ENCODE measurements at places on chromosomes 4 and X. TPM values are rescaled to one million over a fixed set of nuclear protein-coding genes. Genes with fewer than 3 reads are reported as not detected.

DNA sequence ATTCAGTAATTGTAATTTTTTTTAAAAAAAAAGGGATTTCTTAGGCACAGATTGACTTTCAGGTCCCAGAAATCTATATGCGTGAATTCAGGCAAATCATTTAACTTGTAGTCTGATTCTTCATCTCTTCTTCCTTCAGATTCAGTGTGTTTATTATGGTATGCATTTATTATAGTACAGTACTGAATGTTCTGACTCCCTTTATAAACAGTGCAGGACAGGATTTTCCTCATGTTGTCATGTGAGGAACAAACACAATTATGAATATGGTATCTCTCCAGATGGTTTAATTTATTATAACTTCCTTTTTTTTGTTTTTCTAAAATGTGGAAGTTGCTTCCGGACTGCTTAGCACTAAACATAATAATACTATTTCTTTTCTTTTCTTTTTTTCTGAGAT lies 54.2 kb downstream of the RPS3A start:
- no peaks in the 10 kb centered on the region for H3K4me1 ChIP-seq
- no peaks in the 10 kb centered on the region for H3K36me3 ChIP-seq
- H3K27ac ChIP-seq = no peak overlapping the region
- no peak overlapping the region for H3K4me3 ChIP-seq

GRCh38 chr4:58587856-58588255 lies 1477.7 kb upstream of the IGFBP7 start:
- no peak overlapping the region for H3K27ac ChIP-seq
- H3K36me3 ChIP-seq = no peaks in the 10 kb centered on the region
- H3K4me3 ChIP-seq = no peak overlapping the region
- no peaks in the 10 kb centered on the region for H3K27me3 ChIP-seq
- no peak for DNase-seq

DNA sequence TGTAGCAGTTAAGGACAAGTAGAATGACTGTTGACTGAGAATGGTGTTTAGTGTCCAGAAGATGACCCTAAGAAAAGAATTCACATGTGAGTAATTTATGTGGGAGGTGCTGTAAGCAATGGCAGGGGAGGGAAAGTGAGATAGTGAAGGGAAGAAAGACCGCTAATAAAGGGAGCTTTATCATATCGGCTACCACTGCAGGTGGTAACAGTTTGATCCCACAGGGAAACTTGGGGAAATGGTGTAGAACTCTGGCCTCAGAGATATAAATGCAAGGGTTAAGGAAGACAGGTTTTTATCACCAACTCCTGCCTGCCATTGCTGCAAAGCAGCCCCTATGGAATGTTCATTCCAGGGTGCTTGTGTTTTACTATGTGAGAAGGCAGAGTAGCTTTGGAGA lies 489.6 kb downstream of the STPG2 start:
- DNase-seq = no peak
- no peaks in the 10 kb centered on the region for H3K27me3 ChIP-seq
- H3K4me3 ChIP-seq = no peak overlapping the region
- H3K36me3 ChIP-seq = no peaks in the 10 kb centered on the region
- no peaks in the 10 kb centered on the region for H3K4me1 ChIP-seq

DNA sequence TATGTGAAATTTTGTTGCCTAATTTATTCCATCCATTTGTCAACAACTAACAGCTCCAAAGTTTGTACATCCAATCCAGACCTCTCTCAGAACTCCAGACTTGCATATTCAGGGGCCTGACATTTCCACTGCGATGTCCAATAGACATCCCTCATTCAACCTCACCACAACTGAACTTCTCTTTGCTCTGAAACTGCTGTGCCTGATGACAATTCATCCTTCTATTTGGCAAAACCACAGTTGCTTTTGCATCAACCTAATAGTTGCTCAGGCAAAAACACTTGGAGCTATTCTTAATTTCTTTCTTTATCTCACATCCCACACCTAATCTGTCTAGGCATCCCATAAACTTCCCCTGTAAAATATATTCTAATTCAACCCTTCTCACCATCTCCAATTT lies 56.5 kb downstream of the ANTXR2 start:
- no peak overlapping the region for H3K4me3 ChIP-seq
- no peak overlapping the region for H3K27ac ChIP-seq
- DNase-seq = no peak
- peaks cover 28% of the 10 kb centered on the region for H3K36me3 ChIP-seq

DNA sequence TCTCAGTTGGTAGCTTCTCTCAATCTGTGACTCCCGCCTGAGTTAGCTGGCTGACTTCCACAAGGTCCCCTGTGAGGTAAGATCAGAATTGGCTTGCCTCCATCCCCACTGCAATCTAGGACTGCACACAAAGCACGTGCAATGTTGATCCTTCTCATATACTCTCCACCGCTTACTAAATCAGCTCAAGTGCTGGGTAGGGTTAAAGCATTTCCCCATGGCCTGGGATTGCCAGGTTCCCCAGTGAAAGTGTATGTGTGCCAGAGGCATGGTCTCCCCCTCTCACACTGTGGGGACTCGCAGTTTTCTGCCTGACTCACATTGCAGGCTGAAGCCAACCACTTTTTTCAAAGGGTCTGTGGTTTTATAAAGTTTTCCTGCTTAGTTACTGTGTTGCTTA lies 886.9 kb downstream of the FAM133A start:
- H3K27me3 ChIP-seq = no peaks in the 10 kb centered on the region
- H3K4me1 ChIP-seq = no peaks in the 10 kb centered on the region
- no peaks in the 10 kb centered on the region for H3K36me3 ChIP-seq
- H3K4me3 ChIP-seq = no peak overlapping the region
- H3K27ac ChIP-seq = no peak overlapping the region
- no peak for DNase-seq

The NIPAL1 gene
- total RNA-seq = 0.73 TPM

The STK32B gene
- total RNA-seq = not detected

- H3K27me3 ChIP-seq = no peaks in the 10 kb centered on the region
- no peak overlapping the region for H3K4me3 ChIP-seq
- no peaks in the 10 kb centered on the region for H3K36me3 ChIP-seq
- no peaks in the 10 kb centered on the region for H3K4me1 ChIP-seq
- no peak overlapping the region for H3K27ac ChIP-seq
Measured at GRCh38 chrX:143455046-143455445, 62.2 kb downstream of the SPANXN3 start.

DNA sequence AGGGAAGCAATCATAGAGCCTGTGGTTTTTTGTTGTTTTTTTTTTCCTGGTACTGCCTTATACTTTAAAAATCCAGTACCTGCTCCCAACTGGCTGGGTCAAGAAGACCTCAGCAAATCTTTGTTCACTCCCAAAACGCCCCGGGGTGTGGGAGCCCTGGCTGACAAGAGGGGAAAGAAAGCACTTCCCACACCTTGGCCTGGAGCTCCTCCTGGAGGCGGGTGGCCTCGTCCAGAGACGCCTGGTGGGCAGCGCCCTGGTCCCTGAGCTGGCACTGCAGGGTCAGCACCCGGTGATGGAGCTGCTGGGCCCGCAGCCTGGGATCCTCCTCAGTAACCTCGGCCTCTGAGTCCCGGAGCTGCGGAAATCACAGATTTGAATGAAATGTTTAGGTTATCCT lies 38.2 kb downstream of the C4orf50 start:
- H3K36me3 ChIP-seq = no peaks in the 10 kb centered on the region
- H3K27me3 ChIP-seq = peaks cover 2% of the 10 kb centered on the region
- H3K27ac ChIP-seq = no peak overlapping the region
- no peaks in the 10 kb centered on the region for H3K4me1 ChIP-seq
- DNase-seq = no peak

The OPHN1 gene
- total RNA-seq = 0.51 TPM

The CYSLTR1 gene
- 20.5 TPM for total RNA-seq

GRCh38 chr4:137599734-137600133 lies 67.4 kb upstream of the PCDH18 start:
- no peak overlapping the region for H3K27ac ChIP-seq
- no peaks in the 10 kb centered on the region for H3K4me1 ChIP-seq
- no peaks in the 10 kb centered on the region for H3K36me3 ChIP-seq
- H3K4me3 ChIP-seq = no peak overlapping the region

The COX7B2 gene
- not detected for total RNA-seq

The PDZD4 gene
- 0.07 TPM for total RNA-seq

GRCh38 chrX:69176053-69176452 lies 10.8 kb upstream of the PJA1 start:
- no peaks in the 10 kb centered on the region for H3K36me3 ChIP-seq
- no peaks in the 10 kb centered on the region for H3K4me1 ChIP-seq
- peaks cover 11% of the 10 kb centered on the region for H3K27me3 ChIP-seq

DNA sequence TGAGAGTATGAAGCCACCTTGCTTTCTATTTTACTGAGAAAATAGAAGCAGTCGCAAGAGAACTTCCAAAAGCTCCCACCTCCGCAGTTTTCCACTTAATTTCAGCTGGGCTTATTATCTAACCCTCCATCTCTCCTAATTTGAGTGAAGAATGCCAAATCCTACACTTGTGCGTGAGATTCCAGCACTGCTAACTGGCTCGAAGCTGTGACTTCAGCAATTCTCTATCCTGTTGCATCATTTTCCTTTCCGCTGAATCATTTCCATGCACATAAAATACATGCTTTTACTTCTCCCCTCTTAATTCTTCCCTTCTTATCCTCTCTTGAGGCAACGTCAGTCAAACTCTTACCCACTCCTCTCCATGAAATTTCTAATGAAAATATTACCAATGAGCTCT lies 189.5 kb downstream of the GASK1B start:
- DNase-seq = no peak
- no peaks in the 10 kb centered on the region for H3K27me3 ChIP-seq
- H3K36me3 ChIP-seq = no peaks in the 10 kb centered on the region
- no peak overlapping the region for H3K27ac ChIP-seq

GRCh38 chr4:152398060-152398459 lies 137.8 kb downstream of the FBXW7 start:
- H3K36me3 ChIP-seq = peaks cover 44% of the 10 kb centered on the region
- H3K4me1 ChIP-seq = peaks cover 33% of the 10 kb centered on the region

DNA sequence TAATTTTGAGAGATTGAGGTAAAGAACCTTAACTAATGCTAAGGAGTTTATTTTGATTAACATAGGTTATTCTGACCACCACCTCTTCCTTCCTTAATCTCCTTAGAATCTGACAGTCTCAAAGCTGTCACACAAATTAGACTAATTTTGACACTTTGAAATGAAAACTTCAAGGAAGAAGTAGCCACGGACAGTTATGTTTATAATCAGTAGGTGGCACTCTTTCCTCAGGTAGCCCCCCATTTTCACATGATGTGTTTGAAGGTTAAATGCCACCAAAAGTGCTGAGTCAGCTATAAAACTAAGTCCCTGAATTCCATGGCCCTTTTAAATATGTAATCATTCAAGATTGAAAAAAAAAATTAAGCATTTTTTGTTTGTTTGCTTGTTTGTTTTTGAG lies 22.4 kb downstream of the TMEM33 start:
- no peak overlapping the region for H3K27ac ChIP-seq
- no peaks in the 10 kb centered on the region for H3K27me3 ChIP-seq
- H3K36me3 ChIP-seq = peaks cover 28% of the 10 kb centered on the region
- no peak overlapping the region for H3K4me3 ChIP-seq
- DNase-seq = no peak

DNA sequence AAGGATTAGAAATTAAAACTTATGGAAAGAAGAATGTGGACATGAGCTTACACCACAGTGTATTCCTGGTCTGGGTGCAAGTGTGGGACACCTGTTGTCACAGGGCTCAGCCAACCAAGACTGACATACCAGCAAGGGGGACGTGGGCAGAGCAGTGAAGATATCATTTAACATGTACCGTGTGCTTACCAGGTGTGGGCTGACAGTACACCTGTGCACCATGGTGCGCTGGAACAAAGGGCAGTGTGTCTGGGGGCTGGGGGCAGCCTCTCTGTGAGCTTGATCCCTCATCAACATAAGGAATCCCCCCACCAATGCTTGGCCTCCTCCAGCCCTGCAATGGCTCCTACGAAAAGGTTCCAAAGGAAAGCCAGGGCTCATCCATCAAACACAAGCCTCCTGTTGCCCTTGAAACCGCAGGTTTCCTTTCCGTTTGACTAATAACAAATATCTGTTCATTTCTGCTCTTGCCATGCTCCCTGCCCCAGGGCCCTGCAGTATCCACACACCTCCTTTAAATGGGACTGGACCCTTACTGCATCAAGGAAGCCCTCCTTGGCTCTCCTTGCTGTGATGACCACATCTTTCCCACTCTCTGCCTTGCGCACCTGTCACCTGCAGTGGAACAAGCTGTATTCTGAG lies 16.7 kb downstream of the EVC2 start:
- H3K4me3 ChIP-seq = no peak overlapping the region
- H3K4me1 ChIP-seq = no peaks in the 10 kb centered on the region
- H3K27ac ChIP-seq = no peak overlapping the region
- H3K27me3 ChIP-seq = no peaks in the 10 kb centered on the region
- H3K36me3 ChIP-seq = no peaks in the 10 kb centered on the region

DNA sequence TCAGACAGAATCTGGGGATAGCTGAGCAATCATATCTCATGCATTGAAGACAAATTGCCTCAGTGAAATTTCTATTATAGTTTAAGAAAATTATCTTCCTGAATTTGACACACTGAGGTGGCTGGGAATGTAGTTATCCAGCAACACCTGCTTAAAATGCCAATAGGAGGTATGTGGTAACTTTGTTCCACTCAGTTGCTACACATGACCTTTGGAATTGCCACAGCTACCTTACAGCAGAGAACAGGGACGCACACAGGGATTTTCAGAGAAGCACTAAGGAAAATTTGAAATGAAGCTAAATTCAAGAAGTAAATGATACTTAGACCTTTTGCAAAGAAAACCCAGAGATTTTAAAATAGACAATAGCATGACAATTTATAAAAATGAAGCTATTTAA lies 264.6 kb downstream of the IL1RAPL1 start:
- H3K36me3 ChIP-seq = no peaks in the 10 kb centered on the region
- no peak overlapping the region for H3K27ac ChIP-seq
- DNase-seq = no peak

The MAOB gene
- total RNA-seq = not detected

The PLAC1 gene
- not detected for total RNA-seq

GRCh38 chrX:20515841-20516461 lies 249.2 kb upstream of the RPS6KA3 start:
- no peak overlapping the region for H3K4me3 ChIP-seq
- H3K27ac ChIP-seq = no peak overlapping the region
- peaks cover 10% of the 10 kb centered on the region for H3K4me1 ChIP-seq
- DNase-seq = no peak
- no peaks in the 10 kb centered on the region for H3K36me3 ChIP-seq

The TCEAL2 gene
- total RNA-seq = not detected

DNA sequence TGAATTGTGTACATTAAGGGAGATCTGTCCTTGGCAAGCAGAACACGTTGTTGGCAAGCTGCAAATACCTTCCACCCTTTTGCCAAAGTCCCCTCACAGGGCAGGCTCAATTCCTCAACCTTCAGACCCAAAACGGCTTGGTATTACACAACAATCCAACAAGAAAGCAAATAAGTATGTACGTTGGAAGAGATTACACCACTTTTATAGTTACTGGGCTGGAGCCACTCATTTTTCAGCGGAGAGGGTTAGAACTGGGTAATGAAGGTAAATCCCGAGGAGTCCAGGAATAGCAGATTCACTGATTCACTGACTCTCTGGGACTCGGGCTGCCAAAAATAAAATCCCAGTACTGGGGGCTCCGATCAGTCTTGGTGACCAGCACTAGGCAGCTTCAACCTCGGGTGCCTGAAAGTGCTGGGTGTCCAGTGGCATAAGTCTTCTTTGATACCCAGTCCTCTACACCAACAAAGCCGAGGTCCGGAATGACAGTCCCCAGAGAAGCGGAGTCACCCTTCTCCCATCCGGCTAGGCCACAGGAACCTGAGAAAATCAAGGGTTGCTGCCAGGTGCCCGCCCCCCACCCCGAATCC lies 587 bp downstream of the TIMM8A start:
- H3K27ac ChIP-seq = peak overlapping the region; percentile 89
- peaks cover 42% of the 10 kb centered on the region for H3K36me3 ChIP-seq
- no peak for DNase-seq
- H3K27me3 ChIP-seq = no peaks in the 10 kb centered on the region

Measured in activated B cell treated with CpG ODN at 0.5 μM for 24 hours (primary cell).